ENCODE measurements at places on chromosomes 12 and 14.
A peak's percentile ranks its signal among the peaks of the same experiment; 100 is the strongest.

DNA sequence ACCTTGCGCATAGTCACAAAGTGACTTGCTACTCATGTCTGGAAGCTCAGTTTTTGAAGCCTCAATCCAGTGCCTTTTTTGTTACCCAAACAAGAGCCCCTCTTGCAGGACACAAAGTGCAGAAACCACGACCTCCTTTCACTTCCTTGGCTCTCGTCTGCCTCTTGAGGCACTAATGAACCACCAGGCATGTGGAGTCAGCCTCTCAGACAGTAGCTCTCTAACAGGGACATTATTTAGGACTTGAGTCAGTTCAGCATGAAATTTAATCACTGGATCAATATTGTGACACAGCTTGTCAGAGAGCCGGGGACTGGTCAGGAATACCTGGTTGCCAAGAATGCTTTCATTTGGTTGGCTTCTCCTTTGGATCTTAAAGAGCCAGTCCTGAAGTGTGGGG is 46.7 kb downstream of the HSPB8 start:
- H3K27ac ChIP-seq: no peak overlapping the region
- DNase-seq: no peak
- peaks cover 24% of the 10 kb centered on the region for H3K4me1 ChIP-seq

DNA sequence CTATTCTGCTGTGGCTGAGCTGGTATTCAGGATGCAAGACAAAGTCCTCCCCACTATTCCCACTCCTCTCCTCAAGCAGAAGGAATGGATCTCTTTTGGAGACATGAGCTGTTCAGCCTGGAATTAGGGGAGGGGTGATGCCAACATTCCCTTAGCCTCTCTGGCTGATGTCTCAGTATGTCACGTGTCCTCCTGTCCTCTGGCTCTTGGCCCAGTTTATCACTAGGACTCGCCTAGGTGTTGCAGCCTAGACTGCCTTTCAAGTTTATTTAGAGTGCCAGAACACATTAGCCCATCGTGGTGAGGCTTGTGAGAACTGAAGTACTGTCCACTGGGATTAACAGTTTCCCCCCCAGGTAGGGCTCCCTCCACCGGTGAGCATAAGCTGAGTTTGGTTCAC is 239.9 kb upstream of the MIS18BP1 start:
- no peak overlapping the region for H3K27ac ChIP-seq
- no peak overlapping the region for H3K4me3 ChIP-seq
- no peaks in the 10 kb centered on the region for H3K4me1 ChIP-seq
- H3K27me3 ChIP-seq: no peaks in the 10 kb centered on the region
- no peak for DNase-seq
- no peaks in the 10 kb centered on the region for H3K36me3 ChIP-seq

DNA sequence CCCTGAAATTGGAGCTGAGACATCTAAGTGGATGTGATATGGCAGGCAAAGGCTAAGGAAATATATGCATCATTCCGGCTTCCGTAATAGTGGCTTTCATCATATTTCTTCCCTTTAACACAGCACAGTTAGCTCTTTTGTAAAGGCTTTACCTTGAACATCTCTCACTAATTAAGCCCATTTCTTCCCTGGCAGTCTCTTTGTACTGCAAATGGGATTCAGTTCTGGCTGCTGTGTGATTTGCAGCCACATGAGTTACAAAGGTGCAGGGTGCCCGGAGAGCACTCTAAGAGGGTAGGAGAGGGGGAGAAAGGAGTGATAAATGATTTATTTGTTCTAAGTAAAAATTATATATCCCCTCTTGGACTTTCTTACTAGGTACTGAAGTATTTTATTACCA is 232.1 kb upstream of the CCDC196 start:
- H3K36me3 ChIP-seq: no peaks in the 10 kb centered on the region
- H3K27me3 ChIP-seq: peaks cover 3% of the 10 kb centered on the region
- no peak overlapping the region for H3K4me3 ChIP-seq
- no peak overlapping the region for H3K27ac ChIP-seq

DNA sequence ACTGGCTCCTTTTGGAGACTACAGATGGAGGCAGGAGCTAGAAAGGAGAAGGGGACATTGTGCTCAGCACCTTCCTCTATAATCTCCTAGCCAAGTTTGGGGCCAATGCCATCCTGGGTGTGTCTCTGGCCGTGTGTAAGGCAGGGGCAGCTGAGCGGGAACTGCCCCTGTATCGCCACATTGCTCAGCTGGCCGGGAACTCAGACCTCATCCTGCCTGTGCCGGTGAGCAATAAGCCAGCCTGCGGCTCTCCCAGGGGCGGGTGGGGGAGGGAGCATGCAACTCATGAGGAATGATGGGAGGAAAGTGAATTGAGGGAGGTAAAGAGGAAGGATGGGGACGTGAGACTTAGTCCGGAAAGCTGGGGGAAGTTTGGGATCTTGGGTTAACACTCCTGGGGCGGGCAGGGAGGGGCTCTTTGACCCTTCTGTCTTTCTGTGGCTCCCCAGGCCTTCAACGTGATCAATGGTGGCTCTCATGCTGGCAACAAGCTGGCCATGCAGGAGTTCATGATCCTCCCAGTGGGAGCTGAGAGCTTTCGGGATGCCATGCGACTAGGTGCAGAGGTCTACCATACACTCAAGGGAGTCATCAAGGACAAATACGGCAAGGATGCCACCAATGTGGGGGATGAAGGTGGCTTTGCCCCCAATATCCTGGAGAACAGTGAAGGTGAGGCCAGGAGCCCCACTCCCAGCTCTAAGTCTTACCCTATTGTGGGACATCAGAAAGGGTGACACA is 3.3 kb downstream of the ENO2 start:
- no peaks in the 10 kb centered on the region for H3K27me3 ChIP-seq
- H3K36me3 ChIP-seq: no peaks in the 10 kb centered on the region
- peaks cover 24% of the 10 kb centered on the region for H3K4me1 ChIP-seq

DNA sequence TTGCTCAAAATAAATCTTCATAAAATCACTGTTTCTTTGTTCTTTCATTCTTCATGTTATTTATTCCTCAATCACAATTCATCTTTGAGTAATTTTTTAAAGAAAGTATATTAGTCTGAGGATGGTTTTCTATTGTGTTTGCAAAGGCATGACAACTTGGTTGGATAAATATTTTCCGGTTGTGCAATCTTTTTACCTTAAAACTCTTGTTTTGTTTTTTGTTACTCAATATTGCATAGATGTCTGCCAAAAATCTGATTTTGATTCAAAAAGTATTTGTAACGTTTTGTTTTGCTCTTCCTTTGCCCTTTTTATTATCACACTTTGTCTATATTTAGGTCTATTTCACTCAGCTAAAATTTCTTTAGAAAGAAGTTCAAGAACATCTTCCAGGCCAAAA is 86.2 kb upstream of the SYT1 start:
- no peaks in the 10 kb centered on the region for H3K27me3 ChIP-seq
- no peak for DNase-seq
- no peaks in the 10 kb centered on the region for H3K36me3 ChIP-seq
- H3K4me3 ChIP-seq: no peak overlapping the region
- no peak overlapping the region for H3K27ac ChIP-seq

GRCh38 chr12:114063435-114063834 is 97.3 kb upstream of the RBM19 start:
- H3K36me3 ChIP-seq: no peaks in the 10 kb centered on the region
- peaks cover 22% of the 10 kb centered on the region for H3K27me3 ChIP-seq
- no peak overlapping the region for H3K27ac ChIP-seq
- no peak overlapping the region for H3K4me3 ChIP-seq

DNA sequence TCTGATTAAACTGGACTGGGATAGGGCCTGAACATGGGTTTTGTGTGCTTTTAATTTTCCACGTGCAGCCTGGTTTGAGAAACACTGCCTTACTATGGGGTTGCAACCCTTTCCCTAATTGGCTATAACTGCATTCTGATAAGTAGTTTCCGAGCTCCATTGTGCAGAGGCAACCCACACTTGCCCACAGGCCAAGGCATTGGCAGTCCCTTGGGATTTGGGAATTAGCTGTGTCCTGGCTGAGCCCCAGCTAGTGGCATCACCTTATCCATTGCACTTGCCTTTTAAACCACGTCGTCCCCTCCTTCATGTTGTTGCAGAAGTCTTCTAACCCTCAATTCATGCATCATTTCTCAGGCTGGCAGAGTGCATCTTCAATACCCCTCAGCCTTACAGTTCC is 10.2 kb downstream of the VCPKMT start:
- DNase-seq: no peak
- H3K36me3 ChIP-seq: peaks cover 37% of the 10 kb centered on the region
- no peaks in the 10 kb centered on the region for H3K27me3 ChIP-seq
- peaks cover 9% of the 10 kb centered on the region for H3K4me1 ChIP-seq

- H3K27ac ChIP-seq: no peak overlapping the region
- H3K4me3 ChIP-seq: no peak overlapping the region
- peaks cover 4% of the 10 kb centered on the region for H3K4me1 ChIP-seq
- no peaks in the 10 kb centered on the region for H3K27me3 ChIP-seq
- DNase-seq: no peak
- H3K36me3 ChIP-seq: no peaks in the 10 kb centered on the region
These were observed 13.4 kb downstream of the GSG1 start for GRCh38 chr12:13090054-13090453.

GRCh38 chr12:76633415-76633814 is 73.8 kb upstream of the OSBPL8 start:
- H3K4me3 ChIP-seq: no peak overlapping the region
- no peaks in the 10 kb centered on the region for H3K36me3 ChIP-seq
- no peak for DNase-seq
- H3K4me1 ChIP-seq: peaks cover 16% of the 10 kb centered on the region

DNA sequence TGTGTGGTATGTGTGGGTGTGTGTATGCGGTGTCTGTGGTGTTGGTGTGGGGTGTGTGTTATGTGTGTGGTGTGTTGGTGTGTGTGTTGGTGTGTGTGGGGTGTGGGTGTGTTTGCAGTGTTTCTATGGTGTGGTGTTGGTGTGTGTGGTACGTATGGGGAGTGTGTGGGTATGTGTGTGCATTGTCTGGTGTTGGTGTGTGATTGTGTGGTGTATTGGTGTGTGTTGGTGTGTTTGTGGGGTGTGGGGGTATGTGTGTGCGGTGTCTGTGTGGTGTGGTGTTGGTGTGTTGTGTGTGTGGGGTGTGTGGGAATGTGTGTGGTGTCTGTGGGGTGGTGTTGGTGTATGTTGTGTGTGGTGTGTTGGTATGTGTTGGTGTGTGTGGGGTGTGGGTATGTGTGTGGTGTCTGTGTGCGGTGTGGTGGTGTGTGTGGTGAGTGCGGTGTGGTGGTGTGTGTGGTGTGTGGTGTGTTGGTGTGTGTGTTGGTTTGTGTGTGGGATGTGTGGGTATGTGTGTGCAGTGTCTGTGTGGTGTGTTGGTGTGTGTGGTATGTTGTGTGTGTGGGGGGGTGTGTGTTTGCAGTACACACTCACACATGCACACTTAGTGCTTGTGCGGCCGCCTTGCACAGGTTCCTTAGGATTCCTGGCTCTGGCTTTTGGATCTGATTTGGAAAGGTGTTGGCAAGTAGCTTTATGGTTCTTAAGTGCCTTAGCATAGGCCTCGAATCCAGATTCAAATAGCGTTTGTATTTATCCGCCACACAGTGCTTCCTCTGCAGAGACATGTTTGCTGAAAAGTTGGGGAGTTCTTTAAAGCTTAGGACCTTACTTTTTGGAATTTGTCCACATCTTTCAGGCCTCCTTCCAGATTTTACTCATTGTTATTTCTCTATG is 16.4 kb downstream of the MLXIP start:
- no peak for DNase-seq
- H3K27ac ChIP-seq: peak overlapping the region; percentile 88
- H3K4me1 ChIP-seq: peaks cover 86% of the 10 kb centered on the region
- H3K27me3 ChIP-seq: no peaks in the 10 kb centered on the region
- H3K36me3 ChIP-seq: no peaks in the 10 kb centered on the region

- no peak for DNase-seq
- H3K27me3 ChIP-seq: no peaks in the 10 kb centered on the region
- peak overlapping the region; percentile 66 for H3K27ac ChIP-seq
These were observed 188.9 kb downstream of the ETV6 start for GRCh38 chr12:11838403-11838802.

DNA sequence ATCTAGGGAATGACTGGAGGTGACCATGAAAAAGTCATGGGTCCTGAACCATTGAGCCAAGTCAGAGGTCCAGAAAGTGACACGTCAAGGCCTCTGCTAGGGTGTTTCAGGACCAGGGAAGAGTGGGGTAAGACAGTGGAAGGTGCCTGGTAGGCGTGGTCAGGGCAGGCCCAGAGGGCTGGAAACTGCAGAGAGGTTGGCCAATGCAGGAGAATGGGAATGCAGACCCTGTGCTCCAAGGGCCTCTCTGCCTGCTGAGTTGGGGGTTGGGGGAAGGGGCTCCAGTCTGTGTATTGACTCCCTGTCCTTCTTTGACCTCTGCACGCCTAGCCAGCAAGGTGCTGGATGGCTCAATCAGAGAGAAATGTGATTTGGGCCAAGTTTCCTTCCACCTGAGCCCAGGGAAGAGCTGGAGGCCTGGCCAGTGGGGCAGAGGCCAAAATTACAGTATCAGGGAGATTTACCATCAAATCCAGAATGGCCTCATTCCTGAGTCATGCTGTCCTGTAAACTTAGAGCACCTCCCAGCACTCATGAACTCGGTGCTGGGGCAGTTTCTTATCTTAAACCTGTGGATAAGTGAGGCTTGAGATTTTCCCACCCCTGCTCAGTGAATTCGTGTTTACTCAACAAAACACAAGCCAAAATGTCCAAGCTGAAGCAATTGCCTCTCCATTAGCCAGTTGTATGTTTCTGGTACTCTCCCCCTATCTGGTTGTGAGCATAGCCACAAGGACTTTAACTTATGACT is 24.4 kb downstream of the IRF2BPL start:
- H3K4me3 ChIP-seq: no peak overlapping the region
- no peak for DNase-seq
- H3K27ac ChIP-seq: no peak overlapping the region
- peaks cover 34% of the 10 kb centered on the region for H3K4me1 ChIP-seq
- H3K27me3 ChIP-seq: no peaks in the 10 kb centered on the region

DNA sequence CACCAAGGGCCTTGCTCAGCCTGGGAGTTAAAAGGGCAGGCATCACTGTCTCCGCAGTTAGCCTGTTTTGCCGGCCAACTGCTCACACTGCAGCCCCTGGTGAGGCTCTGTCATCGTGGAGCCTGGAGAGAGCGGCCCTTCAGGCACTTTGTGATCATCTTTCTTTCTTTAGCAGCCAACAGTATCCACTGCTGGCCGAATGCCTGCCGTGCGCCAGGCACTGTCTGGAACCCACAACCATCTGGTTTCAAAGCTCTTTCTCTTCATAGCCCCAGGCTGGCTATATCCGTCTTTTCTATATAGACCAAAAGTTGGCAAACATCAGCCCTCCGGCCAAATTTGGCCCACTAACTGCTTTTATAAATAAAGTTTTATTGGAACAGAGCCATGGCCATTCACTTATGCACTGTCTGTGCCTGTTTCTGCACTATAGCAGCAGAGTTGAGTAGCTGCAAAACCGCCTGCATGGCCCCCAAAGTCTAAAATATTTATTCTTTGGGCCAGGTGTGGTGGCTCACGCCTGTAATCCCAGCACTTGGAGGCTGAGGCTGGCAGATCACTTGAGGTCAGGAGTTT is 29.5 kb downstream of the SLC8B1 start:
- H3K4me1 ChIP-seq: peaks cover 2% of the 10 kb centered on the region
- no peak overlapping the region for H3K4me3 ChIP-seq
- no peak for DNase-seq
- peaks cover 80% of the 10 kb centered on the region for H3K36me3 ChIP-seq

- peak overlapping the region; percentile 74 for H3K27ac ChIP-seq
- DNase-seq: peak; percentile 78
- H3K36me3 ChIP-seq: peaks cover under 1% of the 10 kb centered on the region
- peaks cover 98% of the 10 kb centered on the region for H3K4me1 ChIP-seq
These were observed 69.2 kb downstream of the RASSF3 start for GRCh38 chr12:64679487-64680001.

GRCh38 chr14:59823179-59823578 is 47.4 kb downstream of the RTN1 start:
- no peak for DNase-seq
- H3K36me3 ChIP-seq: no peaks in the 10 kb centered on the region
- no peaks in the 10 kb centered on the region for H3K4me1 ChIP-seq
- H3K4me3 ChIP-seq: no peak overlapping the region
- no peak overlapping the region for H3K27ac ChIP-seq

Data from left ventricle myocardium inferior (tissue), 1 donor.